ENCODE measurements at places on chromosomes 2 and 18.

DNA sequence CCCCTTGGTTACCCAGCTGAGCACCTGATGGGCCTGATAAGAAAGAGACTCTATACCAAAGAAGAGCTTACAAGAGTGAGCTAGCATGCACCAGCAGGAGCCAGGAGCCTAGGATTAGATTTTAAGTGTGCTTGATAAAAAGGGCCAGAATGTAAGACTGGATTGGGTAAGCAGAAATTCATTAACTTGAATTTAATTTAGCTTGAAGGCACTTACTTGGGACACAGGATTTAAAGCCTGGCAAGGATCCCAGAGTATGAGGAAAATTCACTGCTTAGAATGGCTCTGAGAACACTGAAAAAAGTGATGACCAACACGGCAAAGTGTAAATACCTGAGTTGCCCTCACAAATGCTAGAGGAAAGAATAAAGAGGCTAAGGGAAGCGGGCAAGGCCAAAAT, 91.3 kb upstream of the RBBP8 start:
- no peak for DNase-seq

DNA sequence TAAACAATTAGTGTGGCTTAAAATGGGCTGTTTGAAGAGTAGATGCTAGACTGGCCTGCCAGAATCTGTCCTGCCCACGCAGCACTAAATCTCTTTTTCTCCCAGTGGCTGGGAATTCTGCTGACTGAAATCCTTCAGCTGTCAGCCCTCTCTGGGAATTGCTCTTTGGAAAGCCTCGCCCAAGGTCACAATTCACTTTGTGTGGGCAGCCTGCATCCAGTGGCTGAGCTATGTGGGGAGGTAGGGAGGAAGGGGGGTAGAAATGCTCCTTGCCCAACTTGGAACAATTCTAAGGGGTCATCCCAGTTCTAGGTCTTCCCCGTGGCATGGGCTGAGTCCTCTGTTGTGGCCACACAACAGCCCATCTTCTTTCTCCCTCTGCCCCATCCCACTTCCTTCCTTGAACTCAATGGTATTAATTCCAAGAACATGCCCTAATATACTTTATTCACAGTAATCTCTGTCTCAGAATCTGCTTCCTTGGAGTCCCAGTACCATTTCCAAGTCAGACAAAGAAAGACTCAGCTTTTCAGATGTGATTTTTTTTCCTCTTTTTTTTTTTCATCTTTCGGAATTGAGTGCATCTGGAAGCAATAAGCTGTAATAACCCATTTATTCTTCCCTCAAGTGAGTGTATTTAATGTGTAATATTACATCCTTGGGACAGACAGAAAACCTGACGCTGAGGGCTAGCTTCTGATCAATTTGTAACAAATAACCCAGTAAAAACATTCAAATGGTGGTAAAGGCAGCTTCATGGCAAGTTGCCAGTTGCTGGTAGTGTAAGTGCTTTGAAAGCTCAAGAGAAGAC, 189.4 kb downstream of the GPD2 start:
- DNase-seq: no peak

GRCh38 chr2:120287183-120288015, 34.7 kb downstream of the RALB start:
- no peak for DNase-seq

DNA sequence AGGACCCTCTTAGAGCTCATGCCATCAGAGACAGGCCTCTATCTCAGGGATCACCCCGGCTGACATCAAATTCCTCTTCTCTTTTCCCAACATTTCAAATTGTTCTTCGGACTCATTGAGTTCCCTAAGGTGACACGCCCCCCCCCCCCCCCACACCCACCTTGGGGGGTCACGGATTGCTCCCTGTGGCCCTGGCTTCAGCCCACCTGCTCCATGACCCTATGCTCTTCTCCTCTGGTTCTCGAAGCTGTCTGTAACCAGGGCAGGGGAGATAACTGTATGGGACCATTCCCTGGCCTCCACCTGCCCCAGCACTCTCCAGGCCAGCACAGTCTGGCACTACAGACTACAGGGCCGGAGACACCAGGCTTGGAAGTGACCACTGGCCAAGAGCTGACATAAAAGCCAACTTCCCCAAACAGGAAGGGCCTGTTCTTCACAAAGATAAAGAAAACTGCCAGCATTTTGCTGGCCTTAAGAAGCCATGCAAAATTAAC, 7.1 kb downstream of the MTERF4 start:
- no peak for DNase-seq
